AG10803 (cell line): ENCODE measurements at places on chromosomes 6 and 20.

DNA sequence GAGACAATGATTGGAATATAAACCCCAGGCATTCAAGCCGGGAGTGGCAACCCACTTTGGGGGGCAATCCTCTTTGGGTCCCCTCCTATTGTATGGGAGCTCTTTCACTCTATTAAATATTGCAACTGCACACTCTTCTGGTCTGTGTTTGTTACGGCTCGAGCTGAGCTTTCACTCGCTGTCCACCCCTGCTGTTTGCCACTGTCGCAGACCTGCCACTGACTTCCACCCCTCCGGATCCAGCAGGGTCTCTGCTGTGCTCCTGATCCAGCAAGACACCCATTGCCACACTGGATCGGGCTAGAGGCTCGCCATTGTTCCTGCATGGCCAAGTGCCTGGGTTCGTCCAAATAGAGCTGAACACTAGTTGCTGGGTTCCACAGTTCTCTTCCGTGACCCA lies 222.8 kb upstream of the MANEA start:
- no peak for DNase-seq

- no peak for DNase-seq
These were observed 17.8 kb downstream of the STX16 start for GRCh38 chr20:58668901-58669286.

DNA sequence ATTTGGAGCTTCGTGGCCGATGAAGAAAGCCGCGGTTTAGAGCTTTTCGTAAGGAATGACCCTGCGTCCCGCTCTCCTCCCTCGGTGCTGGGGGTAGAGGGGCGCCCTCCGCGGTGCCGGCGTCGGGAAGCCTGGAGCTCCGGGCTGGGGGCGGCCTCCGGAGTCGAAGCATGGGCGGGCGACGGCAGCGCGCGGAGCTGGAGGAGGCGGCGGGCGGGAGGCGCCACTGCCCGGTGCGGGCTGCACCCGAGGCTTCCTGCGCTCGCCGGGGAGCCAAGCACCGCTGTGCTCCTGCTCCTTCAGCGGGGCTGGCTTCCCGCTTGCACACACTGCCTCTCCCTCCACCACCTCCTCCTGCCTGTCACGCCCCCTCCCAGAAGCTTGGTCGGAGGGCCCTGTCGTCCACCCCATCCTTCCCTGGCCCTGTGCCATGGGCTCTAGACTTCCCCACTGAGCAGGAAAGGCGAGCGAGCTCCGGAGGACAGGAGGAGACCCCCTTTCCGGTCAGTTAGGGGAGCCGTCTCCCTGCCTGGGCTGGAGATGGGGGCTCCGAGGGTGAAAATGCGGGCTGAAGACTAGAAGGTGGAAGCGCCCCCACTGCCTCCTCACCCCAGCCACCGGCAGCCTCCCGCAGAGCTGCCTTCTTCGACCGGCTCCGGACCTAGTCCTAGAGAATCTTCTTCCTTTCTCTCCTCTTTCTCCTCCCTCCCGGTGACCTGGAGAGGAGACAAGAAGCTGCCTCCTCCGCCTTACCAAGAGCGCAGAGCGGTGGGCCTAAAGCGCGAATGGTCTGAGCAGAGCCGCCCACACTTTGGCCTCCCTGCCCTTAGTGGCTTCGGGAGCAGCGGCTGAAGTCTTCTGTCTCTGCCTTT lies 1.8 kb downstream of the CDH4 start:
- DNase-seq, result no peak

DNA sequence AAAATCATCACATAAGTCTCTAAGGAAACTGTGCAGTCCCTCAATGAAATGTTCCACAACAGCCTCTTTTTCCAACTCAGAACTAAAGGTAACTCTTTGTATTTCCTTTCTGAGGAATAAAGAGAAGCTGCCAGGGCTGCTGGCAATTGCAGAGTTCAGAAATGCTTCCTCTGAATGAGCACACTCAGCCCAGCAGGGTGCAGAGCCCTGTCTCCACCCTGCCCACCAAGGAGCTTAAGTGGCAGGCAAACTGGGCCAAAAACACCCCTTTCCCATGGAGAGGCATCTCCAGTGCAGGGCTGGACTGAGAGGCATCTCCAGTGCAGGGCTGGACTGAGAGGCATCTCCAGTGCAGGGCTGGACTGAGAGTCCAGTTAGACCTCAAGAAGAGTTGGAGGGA lies 255.4 kb downstream of the GMPR start:
- no peak for DNase-seq

GRCh38 chr6:131844243-131844841 lies 36.5 kb downstream of the ENPP1 start:
- peak; percentile 86 for DNase-seq

- DNase-seq, result no peak
These were observed 531.3 kb downstream of the QKI start for GRCh38 chr6:163945808-163946207.

DNA sequence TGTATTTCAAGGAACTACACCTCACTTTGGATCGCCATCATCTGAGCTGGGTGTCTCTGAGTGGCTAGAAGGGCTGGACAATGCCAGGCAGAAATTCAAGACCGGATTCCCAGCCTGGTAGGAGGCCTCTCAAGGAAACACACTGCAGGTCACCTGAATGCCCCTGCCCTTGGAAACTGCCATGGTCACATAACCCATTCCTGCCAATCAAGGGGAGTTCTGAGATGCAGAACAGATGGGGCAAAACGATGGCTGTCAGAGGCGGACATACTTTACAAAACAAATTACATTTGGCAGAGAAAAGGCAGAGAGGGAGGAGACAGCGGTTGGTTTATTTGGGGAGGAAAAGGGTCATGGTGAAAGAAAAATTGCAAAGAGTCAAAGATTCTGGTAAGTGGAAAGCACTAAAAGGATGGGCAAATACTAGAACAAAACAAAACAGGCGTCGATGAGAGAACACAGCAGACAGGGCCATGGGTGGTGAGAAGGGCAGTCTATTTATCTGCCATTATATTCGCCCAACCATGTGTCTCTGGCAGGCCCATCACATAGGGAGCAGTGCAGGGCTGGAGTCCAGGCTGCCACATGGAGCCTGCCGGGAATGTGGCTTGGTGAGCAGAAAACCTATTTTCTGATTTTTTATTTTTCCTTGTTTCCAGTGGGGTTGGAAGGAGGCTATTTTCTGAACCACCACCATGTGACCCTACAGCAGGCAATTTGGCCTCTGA lies 13.5 kb downstream of the BEND3 start:
- DNase-seq, result no peak

- no peak for DNase-seq
These were observed 44.4 kb downstream of the CD2AP start for GRCh38 chr6:47521961-47522360.

DNA sequence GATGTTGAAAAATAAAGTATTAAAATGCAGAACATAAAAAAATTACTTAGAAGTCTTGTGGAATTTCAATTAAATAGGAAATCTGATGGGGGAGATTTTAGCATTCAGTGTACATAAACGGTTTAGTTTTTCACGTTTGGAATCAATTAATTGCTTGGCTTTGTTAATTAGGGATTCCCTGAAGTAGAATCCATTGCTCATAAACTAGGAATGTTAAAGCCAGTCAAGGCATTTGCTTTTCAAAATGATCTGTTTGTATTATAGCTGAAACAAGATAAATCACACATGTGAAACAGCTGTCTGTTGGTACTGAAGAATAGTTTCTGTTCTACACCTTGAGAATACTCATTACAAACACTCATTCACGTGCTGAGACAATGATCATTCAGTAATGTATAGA lies 297.9 kb downstream of the TBC1D7 start:
- peak; percentile 33 for DNase-seq

- peak; percentile 70 for DNase-seq
These were observed 28.3 kb downstream of the RSPO4 start for GRCh38 chr20:973785-974194.

DNA sequence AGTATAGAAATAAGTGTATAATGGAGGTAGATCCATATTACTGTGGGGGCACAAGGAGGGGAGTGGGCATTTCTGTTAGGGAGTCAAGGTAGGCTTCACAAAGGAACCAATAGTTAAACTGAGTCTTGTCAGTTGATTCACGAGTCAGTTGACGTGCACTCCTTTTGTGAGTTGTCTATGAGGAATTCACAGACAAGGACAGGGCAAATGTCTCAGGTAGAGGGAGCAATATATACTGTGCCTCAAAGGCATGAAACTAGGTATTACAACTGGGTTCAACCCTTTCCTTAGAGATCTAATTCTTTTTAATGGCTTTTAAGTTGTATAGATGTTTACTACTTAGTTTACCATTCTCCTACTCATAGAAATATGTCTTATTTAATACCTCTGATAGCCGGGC lies 11.0 kb downstream of the TMEM14C start:
- no peak for DNase-seq

- peak; percentile 84 for DNase-seq
These were observed 38.0 kb upstream of the TOP1 start for GRCh38 chr20:40990542-40991120.
